Thoracic aorta (tissue), 2 donors: ENCODE measurements at places on chromosomes 2 and 18.

DNA sequence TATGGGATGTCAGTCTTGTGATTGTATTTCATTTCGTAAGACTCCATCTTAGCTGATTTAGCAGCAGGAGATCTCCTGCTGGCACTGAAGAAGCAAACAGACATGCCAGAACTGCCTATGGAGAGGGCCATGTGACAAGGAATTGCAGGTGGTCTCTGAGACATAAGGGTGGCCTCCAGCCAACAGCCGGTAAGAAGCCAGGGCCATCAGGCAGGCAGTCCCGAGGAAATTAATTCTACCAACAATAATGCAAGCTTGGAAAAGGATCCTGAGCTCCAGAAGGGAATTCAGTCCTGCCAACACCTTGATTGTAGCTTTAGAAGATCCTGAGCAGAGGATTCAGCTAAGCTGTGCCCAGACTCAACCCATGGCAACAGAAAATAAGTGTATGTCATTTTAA is 87.1 kb upstream of the DNAJC10 start:
- H3K4me1 ChIP-seq: no peaks in the 10 kb centered on the region
- H3K27ac ChIP-seq: no peak overlapping the region
- no peak for DNase-seq
- no peaks in the 10 kb centered on the region for H3K36me3 ChIP-seq
- no peaks in the 10 kb centered on the region for H3K27me3 ChIP-seq
- H3K4me3 ChIP-seq: no peak overlapping the region

- no peak for DNase-seq
- H3K27me3 ChIP-seq: no peaks in the 10 kb centered on the region
- H3K4me1 ChIP-seq: no peaks in the 10 kb centered on the region
- no peak overlapping the region for H3K27ac ChIP-seq
- no peak overlapping the region for H3K4me3 ChIP-seq
- H3K36me3 ChIP-seq: no peaks in the 10 kb centered on the region
Observed at GRCh38 chr2:100546469-100546868, 16.3 kb upstream of the PDCL3 start.

GRCh38 chr2:110716959-110717645 is 15.3 kb upstream of the ACOXL start:
- H3K36me3 ChIP-seq: no peaks in the 10 kb centered on the region
- peaks cover 28% of the 10 kb centered on the region for H3K4me1 ChIP-seq
- no peak for DNase-seq
- no peak overlapping the region for H3K27ac ChIP-seq

DNA sequence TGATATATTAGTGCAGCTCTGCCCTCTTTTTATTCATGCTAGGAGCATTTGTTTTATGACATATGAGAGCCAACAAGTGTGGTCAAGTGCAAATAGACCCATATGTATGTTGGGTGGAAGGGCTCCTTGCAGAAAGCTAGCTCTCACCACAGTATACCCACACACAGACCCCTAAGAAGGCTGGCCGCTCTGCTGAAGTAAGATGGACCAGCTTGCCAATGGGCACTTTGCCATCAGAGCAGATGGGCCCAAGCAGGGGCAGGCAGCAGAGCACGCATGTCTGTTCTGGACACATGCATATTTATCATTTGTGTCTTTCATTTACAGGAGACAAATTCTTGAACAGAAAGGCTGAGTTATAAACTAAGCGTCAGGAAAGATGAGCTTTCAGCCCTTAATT is 187.5 kb upstream of the DTNA start:
- no peaks in the 10 kb centered on the region for H3K27me3 ChIP-seq
- no peaks in the 10 kb centered on the region for H3K4me1 ChIP-seq
- no peaks in the 10 kb centered on the region for H3K36me3 ChIP-seq
- H3K27ac ChIP-seq: no peak overlapping the region
- DNase-seq: no peak
- no peak overlapping the region for H3K4me3 ChIP-seq

DNA sequence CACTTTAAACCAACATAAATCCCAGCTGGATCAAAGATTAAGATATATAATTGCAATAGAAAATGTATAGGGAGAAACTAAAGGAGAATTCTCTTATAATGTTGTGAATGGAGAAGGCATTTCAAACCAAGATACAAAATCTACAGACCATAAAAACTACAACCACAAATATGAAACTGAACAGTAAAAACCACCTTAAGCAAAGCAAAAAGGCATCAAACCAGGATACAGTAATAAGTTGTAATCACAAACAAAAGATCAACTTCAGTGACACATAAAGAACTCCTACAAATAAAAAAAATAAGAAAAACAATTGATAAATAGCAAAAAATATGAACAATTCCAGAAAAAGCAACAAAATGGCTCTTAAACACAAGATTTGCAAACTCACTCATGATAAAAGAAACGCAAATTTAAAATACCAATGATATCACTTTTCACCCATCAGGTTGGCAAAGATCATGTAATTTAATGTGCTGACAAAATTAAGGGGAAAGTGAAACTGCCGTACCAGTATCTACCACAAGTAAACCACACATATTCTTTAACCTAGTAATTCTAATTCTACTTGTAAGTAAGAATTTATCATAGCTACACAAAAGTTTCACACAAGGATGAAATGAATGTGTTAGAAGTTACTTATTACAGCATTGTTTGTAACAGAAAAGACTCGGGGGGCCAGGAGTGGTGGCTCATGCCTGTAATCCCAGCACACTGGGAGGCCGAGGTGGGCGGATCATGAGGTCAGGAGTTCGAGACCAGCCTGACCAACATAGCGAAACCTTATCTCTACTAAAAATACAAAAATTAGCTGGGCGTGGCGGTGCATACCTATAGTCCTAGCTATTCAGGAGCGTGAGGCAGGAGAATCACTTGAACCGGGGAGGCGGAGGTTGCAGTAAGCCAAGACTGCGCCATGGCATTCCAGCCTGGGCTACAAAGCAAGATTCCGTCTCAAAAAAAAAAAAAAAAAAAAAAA is 101.9 kb downstream of the USP34 start:
- H3K36me3 ChIP-seq: peaks cover 21% of the 10 kb centered on the region
- no peak overlapping the region for H3K27ac ChIP-seq
- DNase-seq: no peak
- H3K4me3 ChIP-seq: no peak overlapping the region

GRCh38 chr2:109381327-109381820 is 232.4 kb downstream of the SEPTIN10 start:
- H3K36me3 ChIP-seq: no peaks in the 10 kb centered on the region
- peaks cover 34% of the 10 kb centered on the region for H3K4me1 ChIP-seq
- no peak overlapping the region for H3K27ac ChIP-seq
- no peaks in the 10 kb centered on the region for H3K27me3 ChIP-seq
- no peak for DNase-seq

- H3K27me3 ChIP-seq: no peaks in the 10 kb centered on the region
- H3K4me1 ChIP-seq: no peaks in the 10 kb centered on the region
- DNase-seq: no peak
- peak overlapping the region; percentile 53 for H3K27ac ChIP-seq
Observed at GRCh38 chr2:101175991-101176390, 24.8 kb upstream of the TBC1D8 start.

DNA sequence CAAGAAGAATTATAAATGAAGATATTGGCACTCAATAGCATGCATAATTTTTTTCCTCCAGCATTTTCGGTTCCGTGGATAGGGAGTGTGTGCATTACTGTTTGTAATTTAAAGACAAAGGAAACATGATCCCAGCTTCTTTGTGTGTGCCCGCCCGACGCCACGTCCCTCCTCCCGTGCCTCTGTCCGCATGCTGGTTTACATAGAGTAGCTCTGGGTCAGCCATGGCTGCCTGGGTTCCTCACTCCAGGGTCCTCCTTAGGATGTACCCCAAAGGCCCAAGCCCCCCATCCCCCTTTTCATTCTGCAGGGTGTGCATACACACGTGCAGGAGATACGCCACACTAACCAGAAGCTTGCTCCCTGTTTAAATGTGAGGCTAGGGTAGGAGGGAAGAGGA is 214.7 kb downstream of the KLHL29 start:
- no peaks in the 10 kb centered on the region for H3K36me3 ChIP-seq
- peaks cover 7% of the 10 kb centered on the region for H3K4me1 ChIP-seq
- H3K27ac ChIP-seq: no peak overlapping the region
- no peaks in the 10 kb centered on the region for H3K27me3 ChIP-seq
- DNase-seq: no peak

GRCh38 chr2:134244587-134244986 is 9.3 kb upstream of the MGAT5 start:
- H3K36me3 ChIP-seq: no peaks in the 10 kb centered on the region
- no peaks in the 10 kb centered on the region for H3K27me3 ChIP-seq
- H3K4me1 ChIP-seq: peaks cover 2% of the 10 kb centered on the region
- H3K4me3 ChIP-seq: no peak overlapping the region
- no peak overlapping the region for H3K27ac ChIP-seq

- no peak overlapping the region for H3K27ac ChIP-seq
- H3K4me3 ChIP-seq: no peak overlapping the region
- no peaks in the 10 kb centered on the region for H3K27me3 ChIP-seq
- H3K4me1 ChIP-seq: no peaks in the 10 kb centered on the region
- H3K36me3 ChIP-seq: peaks cover 2% of the 10 kb centered on the region
Observed at GRCh38 chr2:119264781-119265692, 41.4 kb downstream of the STEAP3 start.
